ENCODE measurements at places on chromosomes 4 and X. TPM values are rescaled to one million over a fixed set of nuclear protein-coding genes. Genes with fewer than 3 reads are reported as not detected.

MAGEB1 gene
- 5.6 TPM for total RNA-seq

UTP14A gene
- 17.0 TPM for total RNA-seq

ARL9 gene
- total RNA-seq: 1.5 TPM

FAM156A gene
- total RNA-seq: 9.0 TPM

TCEAL6 gene
- total RNA-seq: not detected

ADGRG2 gene
- total RNA-seq: not detected

GYG2 gene
- total RNA-seq: 1.2 TPM

SYTL4 gene
- total RNA-seq: 1.3 TPM

USP17L10 gene
- total RNA-seq: not detected

UGT2B28 gene
- total RNA-seq: not detected

ATP2B3 gene
- total RNA-seq: not detected

GABRG1 gene
- total RNA-seq: not detected

ACOT9 gene
- 73.6 TPM for total RNA-seq

GC gene
- not detected for total RNA-seq

CFAP47 gene
- not detected for total RNA-seq

LRIT3 gene
- not detected for total RNA-seq

FABP2 gene
- not detected for total RNA-seq

IRS4 gene
- not detected for total RNA-seq

HEPH gene
- not detected for total RNA-seq

PPEF1 gene
- total RNA-seq: not detected

STPG2 gene
- total RNA-seq: not detected

HSD17B13 gene
- 0.49 TPM for total RNA-seq

TMEM255A gene
- total RNA-seq: 0.29 TPM

RNF175 gene
- total RNA-seq: 8.0 TPM

CCDC149 gene
- total RNA-seq: 4.1 TPM

ZDHHC15 gene
- 0.88 TPM for total RNA-seq

RAB39B gene
- total RNA-seq: 0.48 TPM

CNKSR2 gene
- 0.24 TPM for total RNA-seq

CD38 gene
- total RNA-seq: 0.10 TPM

NEXMIF gene
- total RNA-seq: not detected

All from RPMI7951 (cell line).